ENCODE measurements at places on chromosomes 1 and 21.

DNA sequence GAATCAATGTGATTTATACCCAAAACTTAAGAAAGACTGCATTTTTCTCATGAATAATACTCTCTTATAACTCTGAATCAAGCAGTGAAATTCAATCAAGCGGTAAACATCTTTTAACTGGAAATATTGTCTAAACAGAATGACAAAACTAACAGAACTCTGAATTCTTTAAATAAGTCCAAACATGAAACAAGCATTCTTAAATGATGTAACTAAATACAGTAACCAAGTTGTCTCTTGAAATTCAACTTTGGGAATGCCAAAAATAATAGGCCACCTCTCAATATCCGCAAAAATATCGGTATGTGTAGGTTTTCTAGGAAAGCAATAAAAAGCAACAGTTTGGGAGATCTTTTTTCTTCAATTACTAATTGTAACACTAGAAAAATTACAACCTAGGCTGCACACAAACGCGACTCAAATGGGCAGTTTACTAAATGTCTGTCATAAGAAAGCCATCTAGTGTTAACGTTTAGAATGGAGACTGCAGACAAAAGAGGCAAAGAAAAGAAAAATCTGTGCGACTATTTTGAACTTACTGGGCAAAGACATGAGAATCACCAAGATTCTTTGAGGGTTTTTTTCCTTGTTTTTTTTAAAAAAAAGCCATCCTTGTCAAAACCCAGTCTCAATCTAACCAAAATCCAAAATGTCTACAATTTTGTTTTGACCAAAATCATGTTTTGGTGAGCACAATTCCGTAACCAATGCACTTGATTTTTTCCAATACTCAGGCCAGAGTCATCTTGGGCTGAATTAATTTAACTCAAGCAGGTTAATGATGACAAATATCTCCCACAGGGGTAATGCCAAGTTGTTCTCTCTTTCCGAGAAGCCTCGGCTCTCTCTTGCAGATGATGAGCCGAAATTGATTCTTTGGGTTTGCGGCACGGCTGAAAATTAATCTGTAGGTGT, 1.3 kb downstream of the SIPA1L2 start:
- DNase-seq = no peak

- DNase-seq = no peak
These were observed 207.3 kb downstream of the DSCAM start for GRCh38 chr21:40639616-40640194.

DNA sequence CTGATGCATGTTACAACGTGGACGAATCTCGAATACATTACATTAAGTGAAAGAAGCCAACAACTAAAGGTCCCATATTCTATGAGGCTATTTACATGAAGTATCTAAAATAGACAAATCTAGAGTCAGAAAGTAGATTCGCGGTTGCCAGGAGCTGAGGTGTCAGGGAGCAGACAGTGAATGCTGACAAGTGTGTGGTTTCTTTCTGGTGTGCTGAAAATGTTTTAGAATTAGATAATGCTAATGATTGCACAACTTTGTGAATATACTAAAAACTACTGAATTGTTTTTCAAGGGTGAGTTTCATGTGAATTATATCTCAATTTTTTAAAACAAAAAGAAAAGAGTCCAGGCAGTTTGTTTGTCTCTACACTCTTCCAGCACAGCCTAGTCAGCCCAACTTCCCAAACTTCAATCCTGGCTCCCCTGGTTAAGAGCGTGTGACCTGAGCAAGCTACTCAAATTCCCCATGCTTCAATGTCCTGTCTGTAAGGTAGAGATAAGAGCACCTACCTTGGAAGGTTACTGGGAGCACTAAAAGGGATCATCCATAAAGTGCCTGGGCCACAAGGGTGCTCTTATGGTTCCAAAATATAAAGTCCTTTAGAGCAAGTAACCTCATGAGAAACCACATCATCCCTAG, 20.9 kb downstream of the HLCS start:
- DNase-seq = no peak

GRCh38 chr1:162406811-162407210, 5.1 kb downstream of the SH2D1B start:
- DNase-seq = no peak

DNA sequence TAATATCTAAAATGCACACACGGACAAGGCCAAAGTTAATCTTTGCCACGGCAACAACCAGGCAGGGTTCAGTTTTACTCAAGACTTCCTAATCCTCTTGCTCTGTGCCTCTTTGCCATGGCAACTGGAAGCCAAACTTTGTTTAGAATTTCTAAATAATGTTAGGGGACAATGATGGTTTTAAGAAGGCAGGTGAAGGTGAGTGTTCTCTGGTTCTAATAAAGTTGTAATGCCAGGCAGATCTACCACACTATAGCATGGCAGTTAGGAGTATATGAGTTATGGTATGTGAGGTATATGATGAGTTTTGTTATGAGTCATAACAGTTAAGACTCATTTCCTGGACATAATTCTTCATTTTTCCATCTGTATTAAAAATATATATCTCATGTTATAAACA, 2.7 kb downstream of the PTPRC start:
- no peak for DNase-seq

- no peak for DNase-seq
These were observed 40.5 kb upstream of the SLC19A2 start for GRCh38 chr1:169526120-169526832.

All from GM18507 (cell line).